ENCODE measurements at places on chromosomes 7 and 10. TPM values are rescaled to one million over a fixed set of nuclear protein-coding genes. Genes with fewer than 3 reads are reported as not detected.

Gene ABCB4
- 1.4 TPM for polyA plus RNA-seq

Gene RP9
- polyA plus RNA-seq, result 27.7 TPM

Gene TWIST1
- polyA plus RNA-seq, result 5.7 TPM

Gene OR6B1
- polyA plus RNA-seq, result not detected

Gene STOX1
- 10.7 TPM for polyA plus RNA-seq

Gene TMEM176B
- polyA plus RNA-seq, result 21.7 TPM

Gene KCP
- polyA plus RNA-seq, result 2.3 TPM

Gene ARHGEF5
- polyA plus RNA-seq, result 1.1 TPM

Gene CLDN3
- polyA plus RNA-seq, result 0.67 TPM

Gene TBXAS1
- polyA plus RNA-seq, result 10.0 TPM

Gene MYPN
- polyA plus RNA-seq, result 0.23 TPM

Gene MYL10
- not detected for polyA plus RNA-seq

Gene CHST3
- polyA plus RNA-seq, result 34.2 TPM

Gene ADRB1
- 4.0 TPM for polyA plus RNA-seq

Gene ADCY1
- polyA plus RNA-seq, result 78.2 TPM

Gene KLF14
- 0.11 TPM for polyA plus RNA-seq

Gene SPAG6
- 15.3 TPM for polyA plus RNA-seq

Gene KCNH2
- polyA plus RNA-seq, result 35.3 TPM

Gene GIMAP1
- polyA plus RNA-seq, result 3.0 TPM

Gene TMEM273
- polyA plus RNA-seq, result 4.8 TPM

Gene LIPN
- polyA plus RNA-seq, result not detected

All from spinal cord (tissue), 10 donors.